Uterus (tissue), 4 donors: ENCODE measurements at places on chromosomes 2 and 18.
A peak's percentile ranks its signal among the peaks of the same experiment; 100 is the strongest.

DNA sequence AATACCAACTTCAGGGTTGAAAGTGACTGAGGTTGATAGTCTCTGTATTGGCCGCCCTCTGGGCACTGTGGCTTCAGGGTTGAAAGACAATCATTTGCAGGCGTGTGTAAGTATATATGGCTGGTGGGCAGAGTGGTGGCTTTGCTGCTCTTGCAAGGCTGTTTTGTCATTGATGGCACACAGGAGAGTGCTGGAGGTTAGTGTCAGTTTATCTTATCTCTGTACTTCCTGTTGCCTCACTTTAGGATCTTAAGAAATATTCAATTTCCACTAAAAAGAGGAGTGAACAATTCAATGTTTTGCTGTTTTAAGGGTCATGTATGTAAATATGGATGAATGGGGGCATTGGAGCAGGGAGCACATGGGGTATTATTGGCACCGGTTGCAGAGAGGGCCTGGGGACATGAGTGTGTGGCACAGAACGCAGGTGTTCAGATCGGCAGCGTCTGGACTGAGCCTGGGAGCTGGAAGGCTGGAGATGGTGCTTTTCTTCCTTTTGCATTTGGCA, 51.5 kb downstream of the NCK2 start:
- no peak for DNase-seq

GRCh38 chr2:197708331-197708730, 3.2 kb downstream of the MARS2 start:
- no peak for DNase-seq

DNA sequence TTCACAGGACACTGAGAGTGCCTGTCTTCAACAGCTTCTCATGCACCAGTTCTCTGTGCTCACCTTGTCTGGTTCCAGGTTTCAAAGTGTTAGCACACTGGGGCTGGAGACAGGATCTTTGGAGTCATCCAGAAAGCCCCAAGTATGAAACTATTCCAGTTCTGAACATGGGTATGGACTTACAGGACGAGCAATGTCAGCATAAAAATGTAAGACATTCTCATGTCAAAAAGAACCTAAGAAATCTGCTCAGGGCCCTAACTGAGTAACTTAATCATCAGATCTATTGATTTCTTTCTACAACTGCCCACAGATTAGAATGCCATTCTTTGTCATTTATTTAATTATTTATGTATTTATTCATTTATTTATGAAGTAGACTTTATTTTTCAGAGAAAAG, 184.5 kb downstream of the AGPS start:
- DNase-seq: no peak

- no peak for DNase-seq
These were observed 254.3 kb downstream of the BCL11A start for GRCh38 chr2:60299179-60299578.

DNA sequence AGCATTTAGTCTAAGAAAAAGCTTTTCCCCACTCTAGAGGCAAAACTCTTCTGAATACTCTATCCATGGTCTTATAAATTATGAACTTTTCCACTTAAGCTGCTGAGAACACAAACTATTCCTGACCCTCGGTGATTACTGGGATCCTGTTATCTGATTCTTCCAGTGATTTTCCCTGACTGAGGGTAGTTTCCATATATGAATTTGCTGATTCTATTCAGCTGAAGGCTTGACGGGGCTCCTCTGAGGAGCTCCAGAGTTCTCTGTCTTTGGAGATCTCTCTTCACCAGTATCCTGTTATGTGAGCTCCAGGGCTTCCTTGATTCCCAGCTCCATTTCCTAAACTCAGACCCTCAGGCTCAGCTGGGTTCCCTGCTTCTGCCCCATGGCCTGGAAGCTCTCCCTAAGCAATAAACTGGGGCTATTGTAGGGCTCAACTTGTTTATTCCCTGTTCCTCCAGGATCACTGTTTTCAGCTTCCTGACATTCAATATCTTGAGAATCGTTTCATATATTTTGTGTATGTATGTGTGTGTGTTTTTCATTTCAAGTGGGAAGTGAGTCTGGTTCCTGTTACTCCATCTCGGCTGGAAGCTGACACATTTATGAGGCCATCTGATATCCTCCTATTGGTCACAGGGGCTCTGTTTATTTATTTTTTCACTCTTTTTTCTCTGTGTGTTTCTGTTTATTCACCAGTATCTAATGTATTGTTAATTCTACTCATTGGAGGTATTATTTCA, 78.2 kb downstream of the ARHGAP28 start:
- DNase-seq: no peak

GRCh38 chr18:51513517-51513916, 316.0 kb upstream of the MEX3C start:
- DNase-seq: no peak

DNA sequence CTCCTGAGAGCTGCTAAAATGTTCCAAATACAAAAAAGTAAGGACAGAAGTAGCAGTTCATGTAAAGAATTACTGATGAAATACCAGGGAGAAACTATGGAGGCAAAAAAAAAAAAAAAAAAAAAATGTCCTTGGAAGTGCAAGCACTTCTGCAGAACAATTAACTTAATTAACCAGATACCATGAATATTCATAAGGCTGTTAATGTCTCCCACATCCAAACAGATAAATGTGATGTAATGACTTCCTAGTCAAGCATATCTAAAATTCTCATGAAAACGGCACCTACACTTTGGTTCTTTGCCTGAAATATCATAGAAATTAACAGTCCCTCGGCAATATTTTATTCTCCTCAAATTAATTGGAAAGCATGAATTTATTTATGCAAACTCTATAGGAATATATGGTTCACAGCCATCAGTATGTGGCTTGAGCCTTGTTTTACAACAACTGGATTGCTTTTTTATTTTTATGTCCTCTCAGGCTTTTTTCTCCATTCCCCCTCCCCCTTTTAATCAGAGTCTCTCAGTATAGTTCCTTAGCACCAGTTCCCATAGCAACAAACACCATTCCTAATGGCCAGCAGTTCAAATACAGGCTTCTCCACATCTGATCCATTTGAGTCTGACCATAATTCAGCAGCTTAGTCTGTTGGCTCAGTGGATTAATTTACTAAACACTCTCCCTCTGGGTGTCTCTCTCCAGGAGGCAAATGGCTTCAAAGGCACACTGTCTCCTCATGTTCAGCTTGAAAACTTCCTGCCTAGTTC, 97.1 kb downstream of the ITGA4 start:
- DNase-seq: no peak

DNA sequence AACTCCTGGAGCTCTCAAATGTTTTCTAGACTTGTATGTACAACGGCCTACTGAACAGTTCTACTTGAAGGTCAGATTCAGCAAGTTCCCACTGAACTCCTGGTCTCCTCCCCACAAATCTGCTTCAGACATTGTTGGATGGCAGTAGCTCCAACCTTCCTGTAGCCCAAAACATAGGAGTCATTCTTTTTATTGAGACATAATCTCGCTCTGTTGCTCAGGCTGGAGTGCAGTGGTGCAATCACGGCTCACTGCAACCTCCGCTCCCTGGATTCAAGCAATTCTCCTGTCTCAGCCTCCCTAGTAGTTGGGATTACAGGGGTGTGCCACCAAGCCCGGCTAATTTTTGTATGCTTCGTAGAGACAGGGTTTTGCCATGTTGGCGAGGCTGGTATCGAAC, 47.3 kb downstream of the QPCT start:
- no peak for DNase-seq

DNA sequence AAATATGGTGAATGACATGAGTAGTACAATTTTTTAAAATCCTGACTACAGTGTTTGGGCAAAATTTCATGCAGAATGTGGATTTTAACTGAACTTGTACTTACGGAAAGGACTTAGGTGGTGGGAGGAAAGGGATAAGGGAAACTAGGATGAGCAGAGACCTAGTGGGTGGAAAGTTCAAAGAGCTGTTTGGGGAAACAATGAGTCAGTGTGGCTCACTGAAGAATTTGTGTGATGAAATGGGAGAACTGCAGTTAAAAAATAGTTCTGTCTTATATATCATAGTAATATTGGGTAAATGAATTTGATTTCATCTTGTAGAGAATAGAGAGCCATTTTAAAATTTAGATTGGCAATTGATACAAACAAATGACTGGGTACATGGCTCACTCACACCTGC, 220.1 kb upstream of the CTAGE1 start:
- DNase-seq: no peak

DNA sequence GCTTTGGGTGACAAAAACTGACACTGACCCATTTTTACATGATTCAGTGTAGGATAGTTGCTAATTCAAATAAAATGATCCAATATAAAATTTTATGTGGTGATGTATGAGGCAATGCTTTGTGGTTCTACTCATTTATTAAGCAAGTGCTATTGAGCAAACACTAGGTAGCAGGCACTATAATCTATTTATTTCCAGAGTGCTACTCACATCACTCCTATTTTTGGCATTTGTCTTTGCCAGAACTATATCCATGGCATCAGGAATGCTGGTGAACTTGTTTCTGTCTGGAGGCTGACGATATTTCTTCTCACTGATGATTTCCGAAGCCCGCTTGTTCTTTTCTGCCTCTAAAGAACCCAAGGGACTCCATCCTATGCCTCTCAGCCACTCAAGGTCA, 84.3 kb downstream of the NEB start:
- DNase-seq: no peak

DNA sequence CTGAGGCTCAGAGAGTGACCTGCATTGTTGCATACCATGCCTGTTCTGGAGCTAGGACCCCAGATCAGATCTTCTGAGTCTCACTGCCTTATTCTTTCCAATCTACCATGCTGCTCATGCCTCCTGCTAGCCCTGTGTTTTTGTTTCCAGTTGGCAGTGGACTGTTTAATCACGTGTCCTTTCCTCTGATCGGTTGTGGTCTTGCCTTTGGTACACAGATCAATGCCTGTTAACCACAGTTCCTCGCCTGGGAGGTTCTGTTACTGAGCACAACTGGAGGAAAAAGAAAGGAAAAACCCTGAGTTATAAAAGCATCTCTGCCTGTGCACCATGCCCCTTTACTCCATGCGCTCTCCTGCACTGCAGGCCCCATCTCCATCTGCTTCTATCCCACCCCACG, 329.1 kb downstream of the SETBP1 start:
- no peak for DNase-seq

GRCh38 chr2:173136067-173136466, 60.4 kb downstream of the MAP3K20 start:
- DNase-seq: no peak

- DNase-seq: no peak
These were observed 5.4 kb upstream of the ITGB6 start for GRCh38 chr2:160205505-160205904.

DNA sequence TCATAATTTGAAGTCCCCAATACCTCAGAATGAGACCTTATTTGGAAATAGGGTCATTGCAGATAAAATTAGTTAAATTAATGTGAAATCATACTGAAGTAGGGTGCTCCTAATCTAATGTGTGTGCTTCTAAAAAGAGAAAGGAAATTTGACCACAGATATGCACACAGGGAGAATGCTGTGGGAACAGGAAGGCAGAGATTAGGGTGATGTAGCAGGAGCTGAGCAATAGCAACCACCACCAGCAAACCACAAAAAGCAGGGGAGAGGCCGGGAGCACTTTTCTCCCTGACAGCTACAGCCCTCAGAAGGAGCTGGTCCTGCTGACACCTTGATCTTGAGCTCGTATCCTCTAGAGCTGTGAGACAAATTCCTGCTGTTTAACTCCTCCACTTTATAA, 24.6 kb upstream of the SCG2 start:
- DNase-seq: no peak

DNA sequence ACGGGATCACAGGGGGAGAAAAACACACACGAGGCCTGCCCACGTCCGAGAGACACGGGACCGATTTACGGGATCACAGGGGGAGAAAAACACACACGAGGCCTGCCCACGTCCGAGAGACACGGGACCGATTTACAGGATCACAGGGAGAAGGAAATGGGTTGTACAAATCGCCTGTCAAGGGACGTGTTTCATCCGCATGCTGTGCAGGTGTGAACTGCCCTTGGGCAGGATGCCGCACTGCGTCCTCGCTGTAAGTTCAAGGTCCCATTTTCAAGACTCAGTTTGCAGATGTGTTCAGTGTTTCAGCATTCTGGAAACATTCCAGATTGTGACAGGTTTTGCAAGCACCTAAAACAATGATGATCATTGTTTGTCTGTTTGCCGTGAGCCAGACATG, 2.3 kb upstream of the KCNG2 start:
- DNase-seq: no peak

- peak; percentile 98 for DNase-seq
These were observed 574 bp upstream of the NCL start for GRCh38 chr2:231464576-231465540.

GRCh38 chr2:64300066-64300465, 153.9 kb upstream of the LGALSL start:
- DNase-seq: no peak

DNA sequence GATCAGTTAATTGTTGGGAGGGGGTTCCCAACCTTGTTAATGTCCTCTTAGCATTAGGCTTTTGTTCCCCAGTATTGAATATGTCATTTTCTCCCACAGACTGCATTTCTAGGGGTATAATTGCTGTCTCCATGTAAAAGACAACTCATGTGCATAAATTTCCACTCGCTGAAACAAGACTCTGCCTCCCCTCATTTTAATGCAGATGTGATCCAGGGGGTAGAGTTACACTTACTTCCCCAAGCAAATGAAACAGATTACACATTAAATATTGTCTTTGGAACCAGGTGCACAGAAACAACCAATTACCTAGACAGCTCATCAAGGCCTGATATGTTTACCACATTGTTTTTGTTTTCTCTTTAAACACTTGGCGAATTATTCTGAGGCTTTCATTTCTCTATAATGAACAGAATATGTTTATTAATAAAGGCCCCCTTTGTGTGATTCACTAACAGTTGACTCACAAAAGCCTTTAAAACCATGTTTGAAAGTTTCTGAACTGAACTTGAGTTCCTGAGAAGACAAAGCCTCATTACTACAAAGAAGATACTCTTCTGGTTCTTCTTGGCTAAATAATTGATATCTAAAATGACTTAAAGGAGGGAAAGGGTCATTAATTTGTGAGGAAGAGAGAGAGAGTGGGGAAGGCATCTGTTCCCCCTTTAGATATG, 15.0 kb upstream of the ACVR1 start:
- DNase-seq: no peak

- DNase-seq: no peak
These were observed 988 bp upstream of the KCNE4 start for GRCh38 chr2:223050900-223051504.

- DNase-seq: peak; percentile 41
These were observed 132.2 kb downstream of the FMNL2 start for GRCh38 chr2:152466980-152467676.

DNA sequence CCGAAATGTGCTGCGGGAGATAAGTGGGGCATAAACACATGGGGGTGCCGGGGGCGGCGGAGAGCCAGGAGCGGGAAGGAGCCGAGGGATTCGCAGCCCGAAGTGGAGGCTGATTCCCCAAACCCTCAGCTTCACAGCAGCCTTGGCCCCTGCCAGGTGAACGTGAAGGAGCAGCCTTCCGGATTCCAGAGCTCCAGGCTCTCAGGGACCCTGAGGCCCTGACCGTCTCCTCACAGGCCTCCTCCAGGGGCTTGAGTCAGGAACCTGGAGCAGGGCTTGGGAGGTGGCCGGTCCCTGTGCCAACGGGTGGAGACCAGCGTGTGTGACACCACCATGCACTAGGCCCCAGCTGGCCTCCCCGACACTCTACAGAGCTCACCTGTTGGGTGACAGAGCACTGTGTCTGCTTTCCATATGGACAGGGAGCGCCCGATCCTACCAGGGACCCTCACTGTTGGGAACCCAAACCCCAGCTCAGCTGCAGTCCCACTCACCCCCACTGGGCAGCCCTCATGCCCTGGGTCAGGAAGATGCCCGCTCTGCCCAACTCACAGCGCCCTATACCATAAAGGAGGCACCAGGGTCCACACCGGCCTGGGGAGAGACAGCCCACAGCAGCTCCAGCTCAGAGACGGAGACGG, 117.6 kb upstream of the OTOS start:
- no peak for DNase-seq
